ENCODE measurements at places on chromosomes 16 and 17.

- DNase-seq: no peak
These were observed 42.1 kb downstream of the ITGAM start for GRCh38 chr16:31301708-31302400.

DNA sequence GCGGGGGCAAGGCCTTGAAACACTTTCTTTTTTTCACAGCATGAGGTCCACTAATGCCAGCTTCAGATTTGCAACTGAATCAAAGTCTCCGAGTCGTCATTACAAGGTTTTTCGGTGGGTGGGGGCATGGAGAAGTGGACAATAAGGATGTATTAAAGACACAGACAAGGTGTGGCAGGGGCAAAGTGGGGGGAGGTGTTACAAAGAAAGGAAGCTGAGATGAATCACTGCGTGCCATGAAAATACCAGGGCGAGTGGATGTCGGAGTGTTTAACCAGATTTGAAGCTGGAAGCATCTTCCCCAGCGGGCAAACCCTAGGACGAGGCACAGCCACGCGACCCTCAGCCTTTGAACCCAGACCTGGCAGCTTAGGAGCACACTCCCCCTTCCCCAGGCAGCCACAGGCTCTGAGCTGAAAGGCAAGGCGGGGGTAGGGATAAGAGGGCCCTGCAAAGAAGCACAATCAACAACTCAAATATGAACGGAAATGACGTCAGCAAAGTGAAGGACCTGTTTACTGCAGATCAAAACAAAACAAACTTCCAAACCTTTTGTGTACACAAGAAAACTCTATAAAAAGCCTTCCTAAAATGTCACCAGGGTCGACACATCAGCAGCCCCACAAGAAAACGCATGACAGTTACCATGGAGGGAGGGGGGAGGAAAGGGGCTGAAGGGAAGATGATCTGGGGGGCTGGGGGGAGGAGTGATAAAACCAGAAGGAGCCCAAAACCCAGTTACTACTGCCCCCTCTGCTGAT, 5.6 kb upstream of the ZFHX3 start:
- no peak for DNase-seq

DNA sequence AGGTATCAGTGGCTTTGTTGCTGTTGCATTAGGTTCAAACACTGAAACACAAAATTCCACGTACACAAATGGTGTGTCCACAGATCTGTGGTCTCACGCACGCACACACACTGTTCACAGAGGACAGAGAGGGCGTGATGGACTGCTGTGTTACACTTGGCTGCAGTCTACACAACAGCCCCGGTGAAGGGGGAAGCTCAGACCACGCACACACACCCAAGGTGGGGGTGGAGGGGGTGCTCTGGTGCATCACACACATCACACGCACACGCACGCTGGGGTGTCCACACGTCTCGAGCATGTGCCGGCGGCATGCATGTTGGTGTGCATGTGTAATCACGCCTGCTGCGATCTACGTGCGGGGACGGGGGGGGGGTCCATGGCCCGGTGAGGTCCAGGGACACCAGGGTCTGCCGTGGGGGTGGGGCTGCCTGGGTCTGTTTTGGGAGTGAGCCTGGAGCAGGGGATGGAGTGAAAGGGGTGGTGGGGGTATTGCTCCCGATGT, 7.3 kb downstream of the HSD3B7 start:
- DNase-seq: no peak

DNA sequence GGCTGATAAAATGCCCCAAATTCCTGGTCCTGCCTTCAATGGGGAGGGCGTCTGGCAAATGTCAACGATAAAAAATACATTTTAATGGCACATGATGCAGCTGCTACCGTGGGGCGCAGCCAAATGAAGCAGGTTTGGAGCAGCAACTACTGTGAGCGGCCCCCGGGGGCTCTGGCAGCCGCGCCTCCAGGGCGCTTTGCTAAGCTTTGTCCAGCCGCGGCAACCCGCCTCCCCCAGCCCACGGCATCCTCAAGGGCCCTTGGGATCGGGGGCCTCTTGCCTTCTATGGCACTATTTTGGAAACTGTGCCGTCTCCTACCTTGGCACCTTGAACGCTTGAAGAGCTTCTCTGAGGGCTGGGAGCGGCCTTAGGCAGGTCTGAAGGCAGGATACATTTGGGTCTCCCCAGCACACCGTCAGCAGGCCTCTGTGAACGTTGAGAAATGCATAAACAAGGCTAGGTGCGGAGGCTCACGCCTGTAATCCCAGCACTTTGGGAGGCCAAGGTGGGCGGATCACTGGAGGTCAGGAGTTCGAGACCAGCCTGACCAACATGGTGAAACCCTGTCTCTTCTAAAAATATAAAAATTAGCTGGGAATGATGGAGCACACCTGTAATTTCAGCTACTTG, 25.1 kb downstream of the TBX4 start:
- no peak for DNase-seq

GRCh38 chr17:66381701-66382362, 79.4 kb downstream of the PRKCA start:
- no peak for DNase-seq

DNA sequence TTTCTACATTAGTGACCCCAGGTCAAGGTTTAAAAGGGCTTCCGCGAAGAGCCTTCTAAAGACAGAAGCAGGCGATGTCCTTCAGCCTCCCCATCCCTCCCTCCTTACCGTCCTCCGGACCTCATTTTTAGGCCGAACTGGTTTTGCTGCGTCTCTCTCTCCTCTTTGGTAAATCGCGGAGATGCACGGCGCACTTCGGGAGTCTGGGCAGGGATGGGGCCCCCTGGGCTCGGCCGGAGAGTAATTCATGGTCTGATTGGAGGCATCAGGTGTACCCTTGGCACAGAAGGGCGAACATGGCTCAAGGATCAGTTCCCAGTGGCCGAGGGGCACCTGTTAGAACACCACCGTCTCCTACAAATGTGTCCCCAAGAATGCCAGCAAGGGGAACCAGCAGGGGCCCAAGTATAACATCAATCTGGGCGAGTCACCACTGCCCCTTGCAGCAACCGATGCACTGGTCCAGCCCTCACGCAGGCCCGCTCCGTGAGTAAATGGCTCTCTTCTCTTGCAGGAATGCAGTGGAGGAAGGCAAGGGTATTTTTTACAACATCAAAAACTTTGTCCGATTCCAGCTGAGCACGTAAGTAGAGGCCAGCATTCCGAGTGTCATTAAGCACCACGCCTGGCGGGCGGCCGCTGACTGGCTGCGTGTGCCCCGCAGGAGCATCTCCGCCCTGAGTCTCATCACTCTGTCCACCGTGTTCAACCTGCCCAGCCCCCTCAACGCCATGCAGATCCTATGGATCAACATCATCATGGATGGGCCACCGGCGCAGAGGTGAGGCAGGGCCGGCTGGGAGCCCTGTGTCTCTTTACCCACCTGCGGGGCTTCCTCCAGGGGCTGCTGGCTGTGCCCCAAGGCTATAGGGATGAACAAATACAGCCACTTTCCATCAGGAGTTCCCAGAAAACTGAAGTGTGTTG, 45.6 kb downstream of the MEAK7 start:
- no peak for DNase-seq

DNA sequence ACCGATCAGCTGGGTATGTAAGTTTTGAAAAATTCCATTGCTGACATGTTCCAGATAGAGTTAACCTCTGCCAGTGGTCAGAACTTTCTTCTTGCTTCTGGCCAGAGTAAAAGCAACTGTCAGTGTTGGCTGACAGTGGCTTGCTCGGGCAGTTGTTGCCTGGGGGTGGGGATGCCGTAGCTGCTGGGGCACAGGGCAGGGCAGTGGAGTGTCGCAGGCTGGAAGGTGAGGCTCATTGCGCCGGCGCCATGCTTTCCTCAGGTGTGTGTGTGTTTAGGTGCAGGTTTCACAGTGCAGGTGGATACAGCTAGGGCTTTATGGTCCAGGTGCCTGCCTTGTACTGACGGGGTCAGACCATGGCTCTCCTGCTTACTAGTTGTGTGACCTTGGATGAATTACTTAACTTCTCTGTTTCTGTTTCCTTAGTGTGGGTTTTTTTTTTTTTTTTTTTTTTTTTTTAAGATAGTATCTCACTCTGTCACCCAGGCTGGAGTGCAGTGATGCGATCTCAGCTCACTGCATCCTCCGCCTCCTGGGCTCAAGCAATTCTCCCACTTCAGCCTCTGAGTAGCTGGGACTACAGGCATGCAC, 156.4 kb downstream of the SNX29 start:
- no peak for DNase-seq

DNA sequence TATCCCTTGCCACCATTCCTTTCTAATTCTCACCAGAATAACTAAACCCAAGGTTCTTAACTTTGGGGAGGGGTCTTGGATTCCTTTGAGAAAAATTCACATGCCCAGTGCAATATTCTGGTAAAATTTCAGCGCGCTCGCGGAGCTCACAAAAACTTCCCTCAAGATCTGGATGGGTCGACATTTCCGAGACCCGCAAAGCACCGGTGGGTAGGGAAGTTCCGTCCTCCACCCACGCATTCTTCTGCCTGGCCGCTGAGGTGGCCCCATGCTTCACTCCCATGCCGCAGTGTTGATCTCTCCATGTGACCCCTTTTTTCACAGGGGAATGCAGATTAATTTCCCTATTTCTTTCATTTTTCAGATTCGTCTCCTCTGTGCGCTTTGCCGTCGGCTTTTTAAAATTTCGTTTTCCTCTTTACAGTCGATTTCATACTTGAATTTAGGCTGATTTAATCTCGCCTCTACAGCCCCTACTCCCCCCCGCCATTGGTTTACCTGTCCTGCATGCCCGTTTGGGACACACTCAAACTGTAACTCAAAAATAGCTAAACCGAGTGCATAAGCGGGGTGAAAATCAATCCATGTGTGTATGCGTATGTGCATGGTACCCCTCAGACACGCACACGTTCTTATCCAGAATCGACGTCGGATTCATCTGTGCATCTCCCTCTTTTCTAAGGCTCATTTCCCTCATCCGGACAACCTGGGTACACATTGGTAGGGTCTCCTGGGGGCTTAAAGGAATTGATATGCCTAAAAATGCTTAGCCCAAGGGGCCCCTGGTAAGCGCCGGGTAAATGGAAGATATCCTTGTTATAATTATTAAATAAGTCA, 1.4 kb upstream of the SP6 start:
- no peak for DNase-seq

DNA sequence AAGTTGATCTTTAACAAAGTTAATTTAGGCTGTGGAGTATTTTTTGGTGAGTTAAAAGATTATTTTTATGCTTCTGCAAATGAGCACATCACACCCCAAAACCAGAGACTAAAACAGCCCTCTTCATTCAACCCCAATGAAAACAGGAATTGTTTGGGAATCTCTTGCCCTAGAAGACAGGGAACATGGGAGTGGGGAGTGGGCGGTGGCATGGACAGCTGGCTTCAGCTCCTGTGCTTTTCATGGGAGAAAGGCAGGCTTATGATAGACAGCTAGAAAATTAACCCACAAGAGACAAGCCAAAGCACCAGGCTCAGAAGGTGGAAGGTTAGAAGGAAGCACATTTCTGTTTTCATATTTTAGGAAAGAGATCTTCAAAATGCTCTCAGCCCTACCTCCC, 19.2 kb downstream of the GRIN2A start:
- DNase-seq: no peak

GRCh38 chr17:27608328-27609230, 22.4 kb upstream of the LGALS9 start:
- no peak for DNase-seq

DNA sequence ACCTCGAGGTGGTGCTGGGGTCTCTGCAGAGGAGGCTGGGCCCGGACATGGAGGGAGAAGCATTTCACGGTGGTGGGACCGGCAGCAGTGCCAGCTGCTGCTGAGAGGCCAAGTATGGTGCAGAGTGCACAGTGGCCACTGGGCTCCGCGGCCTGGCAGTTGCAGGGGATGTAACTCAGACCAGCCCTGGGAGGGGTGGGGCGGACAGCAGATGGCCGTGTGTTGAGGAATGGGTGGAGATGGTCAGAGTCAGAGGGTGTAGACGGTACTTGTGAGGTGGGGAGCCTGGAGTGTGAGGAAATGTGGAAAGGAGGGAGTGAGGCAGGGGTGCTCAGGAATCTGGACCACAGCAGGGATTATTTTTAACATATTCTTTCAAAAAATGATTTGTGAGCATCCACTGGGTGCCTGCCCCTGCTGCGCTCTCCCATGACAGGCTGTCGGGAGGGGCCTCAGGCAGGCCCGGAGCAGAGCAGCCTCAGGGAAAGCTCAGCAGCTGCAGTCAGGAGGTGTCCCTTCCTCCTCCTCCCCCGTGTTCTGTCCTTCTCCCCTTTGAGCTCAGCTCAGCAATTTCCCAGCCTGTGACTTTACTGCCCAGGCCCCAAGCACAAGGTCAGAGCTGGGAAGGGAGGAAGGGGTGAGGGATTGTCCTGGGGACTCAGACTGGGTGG, 113.1 kb downstream of the RAP1GAP2 start:
- DNase-seq: no peak

DNA sequence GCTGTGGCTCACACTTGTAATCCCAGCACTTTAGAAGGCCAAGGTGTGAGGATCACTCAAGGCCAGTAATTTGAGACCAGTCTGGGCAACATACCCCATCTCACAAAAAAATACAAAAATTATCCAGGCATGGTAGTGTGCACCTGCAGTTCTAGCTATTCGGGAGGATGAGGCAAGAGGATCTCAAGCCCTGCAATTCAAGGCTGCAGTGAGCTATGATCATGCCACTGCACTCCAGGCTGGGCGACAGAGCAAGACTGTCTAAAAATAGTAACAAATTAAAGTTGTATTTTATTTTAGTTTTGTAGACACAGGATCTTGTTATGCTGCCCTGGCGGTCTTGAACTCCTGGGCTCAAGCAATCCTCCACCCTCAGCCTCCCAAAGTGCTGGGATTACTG, 18.2 kb downstream of the USP31 start:
- DNase-seq: no peak

GRCh38 chr16:4391631-4392381, 20.2 kb downstream of the VASN start:
- DNase-seq: no peak

DNA sequence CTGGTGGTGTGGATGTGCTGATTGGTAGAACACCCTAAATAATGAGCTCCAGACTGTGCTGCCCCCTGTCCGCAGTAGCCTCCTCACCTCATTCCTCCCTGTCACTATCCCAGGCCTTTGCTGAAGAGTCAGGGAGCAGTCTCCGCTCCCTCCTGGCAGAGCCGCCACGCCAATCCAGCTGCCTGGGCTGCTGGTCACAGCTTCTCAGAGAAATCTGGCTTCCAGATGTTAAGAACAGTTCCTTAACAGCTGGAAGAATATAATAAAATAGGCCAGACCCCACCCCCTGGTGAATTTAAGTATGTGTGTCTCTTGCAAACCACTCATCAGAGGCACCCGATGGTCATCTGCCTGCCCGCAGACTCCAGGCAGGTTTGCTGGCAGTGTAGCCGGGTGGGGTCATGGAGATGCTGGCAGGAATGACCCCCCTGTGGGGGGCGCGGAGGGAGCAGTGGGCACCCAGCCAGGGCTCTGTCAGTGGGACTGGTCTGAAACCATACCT, 161.0 kb downstream of the CCDC182 start:
- no peak for DNase-seq

Data from GM06990 (cell line).